NCI-H2029 treated with DMSO at 0.1 percent for 48 hours (cell line): ENCODE measurements at places on chromosomes 11 and 22.

DNA sequence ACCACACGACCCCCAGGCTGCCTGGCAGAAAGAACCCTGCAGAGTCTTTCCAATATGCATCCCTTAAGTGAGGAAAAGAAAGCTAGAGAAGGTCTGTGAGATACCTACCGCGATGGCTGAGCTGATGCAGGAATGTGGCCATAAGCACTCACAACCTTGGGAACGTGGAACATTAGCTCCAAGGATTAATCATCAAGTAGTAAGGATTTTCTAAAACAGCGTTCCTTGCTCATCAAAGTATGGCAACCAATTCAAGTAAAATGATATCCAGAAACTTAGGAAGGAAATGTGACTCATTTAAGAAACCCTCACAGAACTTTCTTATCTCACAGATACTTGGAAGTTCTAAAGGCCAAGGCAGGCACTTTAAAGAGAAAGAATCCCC is 12.8 kb downstream of the PACSIN2 start:
- DNase-seq, result no peak

DNA sequence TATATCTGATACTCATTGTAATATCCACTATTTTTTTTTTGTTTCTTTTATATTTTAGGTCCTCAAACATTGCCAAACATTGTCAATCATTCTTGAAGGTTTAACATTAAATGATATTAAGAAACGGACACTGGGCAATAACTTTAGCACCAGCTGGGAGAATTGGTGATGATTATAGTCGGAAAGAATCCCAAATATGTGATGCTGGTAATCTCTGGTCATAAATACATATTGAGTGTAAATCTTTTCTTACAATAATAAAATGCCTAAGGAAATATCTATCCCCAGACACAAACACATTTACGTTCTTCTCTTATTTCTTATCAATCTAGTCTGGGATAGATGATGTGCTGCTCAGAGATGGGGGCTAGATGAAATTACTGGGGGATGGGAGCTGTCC is 25.2 kb downstream of the OR51E2 start:
- no peak for DNase-seq

- no peak for DNase-seq
These were observed 1794.1 kb upstream of the RAG2 start for GRCh38 chr11:38392176-38392575.

GRCh38 chr22:46942799-46943785 is 180.6 kb downstream of the TBC1D22A start:
- no peak for DNase-seq

GRCh38 chr22:30855677-30856518 is 112.7 kb downstream of the MORC2 start:
- DNase-seq, result no peak

DNA sequence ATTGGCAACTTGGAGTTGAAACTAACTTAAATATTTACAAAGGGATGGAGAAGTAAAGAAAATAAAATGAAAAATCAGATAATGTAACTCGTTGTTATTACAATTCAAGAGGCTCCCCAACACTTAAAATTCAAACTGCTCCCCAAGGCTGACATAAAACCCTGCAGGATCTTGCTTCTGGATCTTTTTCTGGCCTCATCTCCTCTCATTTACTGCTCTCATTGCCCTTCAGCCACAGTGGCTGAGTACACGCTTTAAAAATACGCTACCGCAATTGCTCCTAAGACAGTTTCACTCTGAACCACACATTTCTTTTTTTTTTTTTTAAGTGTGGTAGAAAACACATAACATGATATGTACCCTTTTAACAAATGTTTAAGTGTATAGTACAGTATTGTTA is 718.1 kb upstream of the ANO3 start:
- no peak for DNase-seq

GRCh38 chr11:2139621-2140337 is 590 bp upstream of the IGF2 start:
- no peak for DNase-seq

- DNase-seq, result no peak
These were observed 32.6 kb downstream of the KREMEN1 start for GRCh38 chr22:29105468-29105867.

GRCh38 chr11:127616158-127616557 is 615.6 kb upstream of the KIRREL3 start:
- DNase-seq, result no peak

- DNase-seq, result no peak
These were observed 78.5 kb downstream of the TMEM135 start for GRCh38 chr11:87116185-87116584.

- no peak for DNase-seq
These were observed 2.9 kb upstream of the HMBS start for GRCh38 chr11:119081682-119082260.

DNA sequence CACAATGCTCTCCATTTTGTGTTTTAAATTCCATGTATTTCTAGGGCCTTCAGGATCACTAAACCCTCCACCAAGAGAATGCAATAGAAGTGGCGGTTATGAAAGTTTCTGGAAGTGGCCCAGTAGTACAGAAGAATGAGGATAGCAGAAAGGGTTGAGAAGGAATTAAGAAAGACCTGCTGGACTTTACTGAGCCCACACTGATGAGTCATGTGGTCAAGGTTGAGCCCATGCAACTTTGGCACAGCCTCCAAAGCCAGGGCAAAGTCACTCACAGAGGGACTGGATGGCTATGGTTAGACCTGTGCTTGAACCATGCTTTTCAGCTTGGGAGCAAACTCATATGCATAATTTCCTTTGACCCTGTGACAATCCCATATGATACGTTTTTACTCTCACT is 102.9 kb upstream of the PLET1 start:
- DNase-seq, result no peak

GRCh38 chr11:62552485-62553079 is 6.0 kb upstream of the AHNAK start:
- no peak for DNase-seq

- no peak for DNase-seq
These were observed 20.4 kb downstream of the CTR9 start for GRCh38 chr11:10771457-10771856.

GRCh38 chr11:102513869-102514268 is 16.7 kb downstream of the MMP7 start:
- peak; percentile 25 for DNase-seq

GRCh38 chr22:38870791-38871359 is 1.1 kb downstream of the CBX6 start:
- DNase-seq, result no peak

GRCh38 chr11:84541731-84542340 is 1085.3 kb downstream of the DLG2 start:
- no peak for DNase-seq

DNA sequence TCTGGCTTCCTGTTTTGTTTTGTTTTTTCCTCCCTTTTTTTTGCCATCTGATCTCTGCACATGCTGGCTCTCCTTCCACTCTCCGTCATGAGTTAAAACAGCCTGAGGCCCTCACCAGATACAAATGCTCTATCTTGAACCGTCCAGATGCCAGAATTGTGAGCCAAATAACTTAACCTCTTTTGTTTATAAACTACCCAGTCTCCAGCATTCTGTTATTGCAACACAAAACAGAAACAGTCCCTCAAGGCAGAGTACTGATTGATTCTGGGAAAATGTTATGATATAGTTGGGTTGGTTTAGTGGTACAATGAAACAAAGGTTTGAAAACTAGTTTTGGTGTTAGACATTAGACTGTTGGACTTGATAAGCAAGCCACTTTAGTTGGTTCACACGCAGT is 1390.0 kb upstream of the RAG2 start:
- DNase-seq, result no peak

DNA sequence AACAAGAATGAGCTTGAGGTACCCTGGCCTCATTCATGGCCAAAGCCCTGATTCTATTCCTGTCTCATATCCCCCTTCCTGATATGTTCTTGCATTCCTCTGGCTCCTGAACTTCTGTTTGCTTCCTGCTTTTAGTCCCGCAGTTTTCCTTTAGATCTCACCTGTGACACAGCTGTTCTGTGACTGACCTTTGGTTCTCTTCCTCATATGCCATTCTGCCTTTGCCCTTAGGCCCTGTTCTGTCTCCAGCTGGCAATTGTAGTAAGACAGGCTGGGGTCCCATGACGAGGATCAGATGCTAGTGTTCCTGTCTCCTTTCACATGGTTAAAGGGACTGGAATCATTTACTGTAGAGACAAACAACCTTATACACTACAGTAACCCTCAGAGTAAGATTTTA is 59.0 kb upstream of the PDE3B start:
- DNase-seq, result no peak

GRCh38 chr11:69352715-69353319 is 58.9 kb downstream of the MYEOV start:
- DNase-seq, result no peak

DNA sequence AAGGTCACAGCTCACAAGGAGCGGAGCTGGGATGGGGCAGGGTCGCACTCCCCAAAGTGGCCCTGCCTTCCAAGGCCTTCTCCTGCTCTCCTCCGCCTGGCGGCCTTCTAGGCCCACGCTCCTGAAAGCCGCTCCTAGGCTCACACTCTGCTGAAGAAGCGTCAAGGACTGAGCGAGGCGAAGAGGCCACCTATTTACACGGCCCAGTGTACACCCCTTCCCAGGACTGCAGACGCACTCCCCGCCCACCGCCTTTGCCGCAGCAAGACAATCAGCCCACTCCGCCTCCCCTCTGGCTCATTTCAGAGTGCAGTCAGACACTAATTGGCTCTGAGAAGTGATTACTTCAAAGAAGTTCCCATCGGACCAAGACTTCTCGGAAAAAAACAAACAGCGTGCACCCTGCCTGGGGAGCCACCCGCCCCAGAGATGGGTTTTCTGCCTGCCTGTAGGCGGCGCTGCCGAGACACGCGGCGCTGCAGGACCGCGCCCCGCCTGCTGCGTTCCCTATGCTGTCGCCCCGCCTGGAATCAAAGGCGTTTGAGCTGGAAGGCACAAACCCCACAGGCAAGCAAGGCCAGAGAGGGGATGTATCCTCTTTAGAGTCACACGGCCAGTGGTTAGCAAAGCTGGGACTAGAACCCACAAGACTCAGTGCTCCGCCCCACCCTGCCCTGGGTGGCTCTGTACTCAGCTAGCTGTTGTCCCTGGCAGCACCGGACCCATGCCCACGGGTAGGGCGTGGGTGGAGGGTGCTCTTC is 414.8 kb downstream of the BUD13 start:
- no peak for DNase-seq

GRCh38 chr11:5289696-5290095 is 12.1 kb downstream of the OR51B4 start:
- no peak for DNase-seq

DNA sequence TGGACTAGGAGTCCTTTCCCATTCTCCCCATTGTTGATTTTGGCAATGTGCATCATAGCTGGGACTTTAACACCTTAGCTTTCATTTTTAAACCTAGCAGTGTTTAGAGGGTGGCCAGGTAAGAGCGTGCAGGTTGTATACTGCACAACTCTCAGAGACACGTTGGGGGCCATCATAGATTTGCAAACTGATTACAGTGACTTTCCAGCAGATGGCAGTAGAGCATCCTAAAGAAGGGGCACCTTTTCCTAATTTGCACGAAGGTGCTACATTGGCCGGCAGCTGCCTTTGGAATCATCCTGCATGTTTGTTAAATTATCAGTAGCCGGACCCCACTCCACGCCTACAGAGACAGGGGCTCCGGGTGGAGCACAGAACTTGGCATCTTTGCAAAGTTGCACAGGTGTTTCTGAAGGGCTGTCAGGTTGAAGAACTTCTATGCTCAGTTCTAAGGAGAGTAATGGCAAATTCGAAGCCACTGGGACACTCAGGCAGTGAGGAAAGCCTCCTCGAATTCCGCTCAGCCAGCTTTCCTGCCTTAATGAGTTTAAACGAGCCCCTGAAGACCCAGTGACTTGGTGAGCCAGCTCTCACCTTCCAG is 7.7 kb downstream of the LHFPL7 start:
- peak; percentile 33 for DNase-seq

DNA sequence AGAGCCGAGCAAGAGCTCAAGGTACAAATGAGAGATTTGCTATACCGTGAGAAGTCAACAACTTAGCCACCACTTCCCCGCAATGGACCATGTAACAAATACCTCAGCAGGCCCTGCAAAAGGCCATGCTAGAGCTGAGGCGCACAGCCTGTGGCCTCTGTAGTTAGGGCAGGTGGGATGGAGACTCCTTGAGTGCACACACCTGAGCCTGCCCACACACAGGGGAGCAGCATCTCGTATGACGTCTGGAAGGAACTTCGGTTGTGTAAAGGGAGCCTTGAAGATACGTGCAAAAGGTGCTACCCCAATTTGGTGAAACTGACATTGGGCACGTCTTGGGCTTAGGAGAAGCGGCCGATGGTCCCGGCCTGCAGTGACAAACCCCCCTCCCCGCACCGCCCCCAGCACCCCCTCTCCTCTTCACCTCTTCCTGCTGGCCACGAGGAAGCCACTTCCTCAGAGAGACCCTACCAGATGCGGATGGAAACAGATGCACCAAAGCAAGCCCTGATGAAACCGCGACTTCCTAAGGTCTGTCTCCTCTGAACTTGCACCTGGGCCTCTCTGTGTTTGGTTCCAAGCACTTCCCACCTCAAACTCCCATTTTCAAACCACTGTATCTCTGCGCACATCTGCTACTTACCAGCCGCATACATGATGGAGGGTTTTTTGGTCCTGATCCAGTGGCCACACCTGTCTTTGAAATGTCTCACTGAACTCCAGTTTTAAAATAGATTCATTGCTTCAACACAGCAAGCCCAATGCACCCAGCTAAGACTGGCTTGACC is 10.6 kb downstream of the CDPF1 start:
- no peak for DNase-seq

GRCh38 chr11:19683862-19684491 is 28.7 kb upstream of the NAV2 start:
- no peak for DNase-seq

DNA sequence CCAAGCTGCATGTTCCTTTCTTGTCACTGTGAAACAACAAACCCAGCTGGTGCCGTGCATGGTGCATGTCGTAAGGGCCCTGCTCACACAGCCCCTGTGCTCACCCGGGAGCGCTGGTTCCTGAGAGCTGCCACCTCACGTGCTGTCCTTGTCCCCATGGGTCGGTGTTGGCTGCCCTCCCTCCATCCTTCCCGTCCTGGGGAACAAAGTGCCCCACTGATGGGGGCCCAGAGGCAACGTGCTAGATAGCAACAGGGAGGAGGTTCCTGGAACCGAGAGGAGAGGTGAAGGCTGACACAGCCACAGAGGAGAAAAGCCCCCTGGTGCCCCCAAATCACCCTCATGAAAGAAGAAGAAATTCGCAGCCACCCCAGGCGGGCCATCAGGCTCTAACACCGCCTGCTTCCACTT is 56.6 kb upstream of the SLC22A12 start:
- no peak for DNase-seq

DNA sequence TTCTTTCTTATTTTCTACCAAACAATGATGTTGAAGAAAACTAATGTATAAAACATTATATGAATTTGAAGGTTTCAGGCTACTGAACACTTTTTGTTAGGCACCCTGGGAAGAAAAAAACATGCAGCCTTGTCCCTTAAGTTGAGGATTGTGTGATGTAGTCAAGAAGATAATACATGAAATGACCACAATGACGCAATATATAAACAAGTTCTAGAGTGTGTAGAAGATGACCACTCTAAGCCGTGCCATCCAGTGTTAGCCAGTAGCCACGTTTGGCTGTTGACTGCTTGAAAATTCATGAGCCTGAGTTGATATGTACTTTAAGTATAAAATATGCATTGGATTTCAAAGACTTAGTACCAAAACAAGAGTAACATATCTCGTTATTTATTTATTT is 16.2 kb downstream of the SWAP70 start:
- DNase-seq, result no peak

- no peak for DNase-seq
These were observed 1.8 kb upstream of the MAFF start for GRCh38 chr22:38199826-38200559.
